Prostate gland (tissue), 2 donors: ENCODE measurements at places on chromosomes 4 and X.

GRCh38 chr4:3651267-3651845, 114.8 kb upstream of the ADRA2C start:
- no peak for DNase-seq

- DNase-seq, result no peak
These were observed 101.9 kb downstream of the EFNB1 start for GRCh38 chrX:68930542-68931317.

DNA sequence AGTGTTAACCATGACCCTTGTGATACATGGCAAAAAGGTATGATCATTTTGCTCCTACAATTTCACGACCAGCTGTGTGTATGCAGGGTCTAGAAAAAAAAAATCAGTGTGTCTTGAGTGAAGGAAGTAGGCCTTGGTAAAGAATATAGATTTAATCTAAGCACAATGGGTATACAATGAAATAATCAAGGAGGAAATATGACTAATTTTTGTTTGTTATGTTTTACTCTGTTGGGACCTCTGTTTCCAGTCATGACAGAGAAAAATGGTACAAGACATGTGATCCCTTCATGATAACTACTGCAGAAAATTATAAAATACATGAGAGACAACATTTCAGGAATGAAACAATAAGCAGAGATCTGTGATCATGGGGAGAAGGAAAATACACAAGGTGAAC, 835.5 kb downstream of the PDHA2 start:
- no peak for DNase-seq

DNA sequence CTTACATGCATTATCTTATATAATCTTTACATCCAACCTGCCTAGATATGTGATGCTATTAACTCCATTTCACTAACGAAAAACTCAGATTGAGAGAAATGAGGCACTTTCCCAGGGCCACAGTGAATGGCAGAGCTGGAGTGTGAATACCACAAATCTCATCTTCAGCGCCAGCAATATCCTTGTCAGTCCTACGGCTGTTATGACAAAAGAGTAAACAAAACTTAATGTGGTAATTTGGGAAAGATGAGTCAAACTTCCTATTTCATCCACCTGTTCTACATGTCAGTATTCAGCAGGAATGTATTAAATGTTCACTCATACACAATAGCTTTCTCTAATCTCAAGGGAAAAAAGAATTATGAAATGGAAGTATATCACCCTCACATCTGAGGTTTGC, 56.9 kb downstream of the FAT1 start:
- no peak for DNase-seq

GRCh38 chr4:185718578-185719499, 93.2 kb downstream of the SORBS2 start:
- DNase-seq, result no peak

DNA sequence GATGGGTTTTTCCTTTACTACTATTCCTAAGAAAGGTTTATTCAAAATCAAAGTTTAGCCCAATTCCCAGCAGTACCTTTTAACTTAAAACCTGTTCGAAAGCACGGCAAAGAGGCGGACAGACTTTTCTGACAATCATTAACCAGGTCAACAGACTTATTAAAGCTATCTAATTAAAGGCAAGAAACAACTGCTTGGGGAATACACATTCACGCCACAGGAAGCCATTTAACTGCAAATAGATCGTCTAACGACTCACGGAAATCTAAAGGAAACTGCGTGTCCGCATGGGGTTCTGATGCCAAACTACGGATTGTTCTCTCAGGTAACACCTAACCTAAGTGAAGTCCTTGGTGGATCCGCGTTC, 663 bp upstream of the USP53 start:
- DNase-seq, result no peak

- DNase-seq, result no peak
These were observed 1006.3 kb upstream of the AGA start for GRCh38 chr4:178448372-178449035.

- no peak for DNase-seq
These were observed 622.4 kb downstream of the BCOR start for GRCh38 chrX:39475372-39475771.
